ENCODE measurements at places on chromosomes 6 and 20.
A peak's percentile ranks its signal among the peaks of the same experiment; 100 is the strongest.

DNA sequence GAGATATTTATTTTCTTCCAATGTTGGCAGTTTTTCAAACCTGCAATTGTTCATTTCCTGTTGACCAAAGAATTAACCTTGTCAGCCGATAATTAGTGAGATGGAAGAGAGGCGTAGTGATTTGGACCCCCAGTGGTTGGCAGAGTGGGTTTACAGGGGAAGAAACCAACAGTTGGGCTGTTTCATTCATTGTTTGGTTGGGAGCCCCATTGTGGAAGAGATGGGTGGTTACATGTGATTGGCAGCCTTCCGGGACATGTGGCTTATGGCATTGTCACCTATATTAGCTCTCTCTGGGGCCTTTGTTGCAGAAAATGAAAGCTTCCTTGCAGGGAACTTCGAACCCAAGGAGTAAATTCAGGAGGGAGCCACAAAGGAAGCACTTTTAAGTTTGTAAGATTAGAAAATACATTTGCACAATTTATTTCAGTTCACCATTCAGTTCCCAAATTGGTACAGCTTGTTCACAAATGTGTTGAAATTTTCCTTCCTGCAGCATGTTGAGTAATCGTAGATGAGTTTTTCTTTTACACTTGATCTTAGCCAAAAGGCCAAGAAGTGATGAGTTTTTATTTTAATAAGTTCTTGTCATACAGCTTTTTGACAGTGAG lies 50.3 kb upstream of the CDKAL1 start:
- DNase-seq = no peak

DNA sequence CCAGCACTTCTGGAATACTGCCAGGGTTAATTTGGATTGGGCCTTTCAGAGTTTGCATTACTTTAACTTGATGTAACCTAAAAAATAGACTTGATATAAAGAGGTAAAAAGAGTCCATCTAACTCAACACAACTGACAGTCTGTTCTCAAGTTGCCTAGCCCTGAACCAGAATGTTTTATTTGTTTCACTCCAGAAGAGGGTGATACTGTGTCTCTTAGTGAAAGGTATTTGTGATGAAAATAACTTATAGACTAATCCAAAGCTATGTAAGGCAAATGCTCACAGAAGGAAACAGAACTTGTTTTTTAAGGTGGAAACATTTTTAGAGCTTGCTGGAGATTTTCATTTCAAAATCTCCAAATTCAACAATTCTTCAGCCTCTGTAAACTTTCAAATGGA lies 469.1 kb upstream of the RUNX2 start:
- DNase-seq = no peak

GRCh38 chr20:9172851-9173250 lies 104.0 kb downstream of the PLCB4 start:
- no peak for DNase-seq

DNA sequence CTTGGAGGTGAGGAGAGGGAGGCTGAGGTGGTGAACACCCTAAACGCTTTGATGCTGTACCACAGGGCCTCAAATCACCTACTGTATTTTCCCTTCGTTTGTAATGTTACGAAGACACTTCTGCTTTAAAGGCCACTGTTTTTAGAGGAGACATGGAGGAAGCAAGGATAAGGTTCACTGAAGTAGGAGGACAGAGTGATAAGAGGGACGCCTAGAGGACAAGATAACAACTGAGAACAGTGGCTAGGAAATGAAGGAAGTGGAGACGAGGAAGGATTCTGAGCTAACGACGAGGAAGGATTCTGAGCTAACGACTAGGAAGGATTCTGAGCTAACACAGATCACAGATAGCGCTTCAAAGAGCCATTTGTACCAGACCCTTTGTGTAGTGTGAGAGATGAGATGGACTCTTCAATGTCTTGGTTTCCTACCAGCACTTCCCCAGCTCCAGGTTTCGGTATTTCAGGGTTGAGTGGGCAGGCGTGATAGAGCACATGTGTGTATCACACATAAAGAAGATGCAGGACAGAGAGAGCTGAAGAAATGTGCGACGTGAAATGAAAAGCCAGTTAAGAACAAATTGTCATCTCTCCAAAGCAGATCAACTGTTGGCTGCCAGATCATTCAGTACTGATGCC lies 7.5 kb downstream of the SF3B5 start:
- no peak for DNase-seq

- DNase-seq = no peak
Observed at GRCh38 chr6:158863646-158864045, 44.5 kb upstream of the EZR start.

GRCh38 chr20:56352345-56353055 lies 6.3 kb upstream of the FAM210B start:
- no peak for DNase-seq

DNA sequence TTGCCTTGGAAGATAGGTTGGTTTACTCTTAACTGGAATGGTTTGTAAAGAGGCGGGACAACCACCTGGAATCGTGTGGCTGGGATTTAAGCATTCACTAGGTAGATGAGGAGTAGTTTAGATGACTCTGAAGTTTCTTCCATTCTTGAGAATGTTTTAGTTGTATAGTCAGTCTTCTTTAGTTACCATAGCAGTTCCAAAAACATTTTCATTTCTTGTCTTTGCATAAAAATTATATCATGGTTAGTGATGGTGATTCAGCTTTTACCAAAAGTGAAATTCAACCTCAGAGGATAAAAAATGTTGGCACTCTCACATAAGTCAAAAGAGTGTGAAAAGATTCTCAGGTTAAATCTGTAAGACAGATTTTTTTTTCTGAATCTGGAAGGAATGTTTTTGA lies 70.3 kb downstream of the SMAP1 start:
- DNase-seq = no peak

GRCh38 chr6:1498491-1499113 lies 109.2 kb downstream of the FOXF2 start:
- DNase-seq = no peak

- DNase-seq = no peak
Observed at GRCh38 chr6:99369533-99369932, 20.1 kb upstream of the FAXC start.

DNA sequence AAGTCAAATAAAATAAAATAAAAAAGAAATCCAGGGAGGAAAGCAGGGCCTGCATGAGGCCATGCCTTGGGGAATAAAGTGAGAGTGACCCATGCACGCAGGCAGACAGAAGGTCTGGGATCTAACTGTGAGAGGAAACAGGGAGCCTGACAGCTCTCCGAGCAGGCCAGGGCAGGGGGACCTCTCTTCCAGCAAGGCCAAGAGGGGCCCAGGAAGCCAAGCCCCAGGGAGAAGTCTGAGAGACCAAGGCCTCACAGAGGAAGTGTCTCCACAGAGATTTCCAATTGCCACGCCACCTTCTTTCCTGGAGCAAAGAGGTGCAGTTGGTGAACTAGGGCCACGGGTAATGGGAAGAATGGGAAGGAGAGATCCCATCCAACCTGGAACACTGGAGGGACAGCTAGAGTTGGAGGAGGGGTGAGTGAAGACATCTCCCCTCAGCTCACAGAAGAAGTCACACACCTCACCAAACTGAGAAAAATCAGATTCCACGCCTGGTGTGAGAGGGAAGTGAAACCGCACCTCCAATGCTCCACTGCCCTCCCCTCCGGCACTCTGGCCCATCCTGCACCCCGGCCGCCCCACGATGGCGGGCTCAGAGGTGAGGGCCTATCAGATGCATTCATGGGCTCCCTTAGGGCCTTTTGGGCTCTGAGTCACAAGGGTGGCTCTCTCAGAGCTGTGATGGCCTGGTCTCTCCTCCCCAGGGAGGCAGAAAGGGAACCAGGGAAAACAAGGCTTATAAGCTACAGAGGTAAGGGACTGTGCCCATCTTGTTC lies 25.1 kb upstream of the TAF8 start:
- DNase-seq = peak; percentile 75

GRCh38 chr6:4611429-4612129 lies 164.6 kb upstream of the CDYL start:
- no peak for DNase-seq

DNA sequence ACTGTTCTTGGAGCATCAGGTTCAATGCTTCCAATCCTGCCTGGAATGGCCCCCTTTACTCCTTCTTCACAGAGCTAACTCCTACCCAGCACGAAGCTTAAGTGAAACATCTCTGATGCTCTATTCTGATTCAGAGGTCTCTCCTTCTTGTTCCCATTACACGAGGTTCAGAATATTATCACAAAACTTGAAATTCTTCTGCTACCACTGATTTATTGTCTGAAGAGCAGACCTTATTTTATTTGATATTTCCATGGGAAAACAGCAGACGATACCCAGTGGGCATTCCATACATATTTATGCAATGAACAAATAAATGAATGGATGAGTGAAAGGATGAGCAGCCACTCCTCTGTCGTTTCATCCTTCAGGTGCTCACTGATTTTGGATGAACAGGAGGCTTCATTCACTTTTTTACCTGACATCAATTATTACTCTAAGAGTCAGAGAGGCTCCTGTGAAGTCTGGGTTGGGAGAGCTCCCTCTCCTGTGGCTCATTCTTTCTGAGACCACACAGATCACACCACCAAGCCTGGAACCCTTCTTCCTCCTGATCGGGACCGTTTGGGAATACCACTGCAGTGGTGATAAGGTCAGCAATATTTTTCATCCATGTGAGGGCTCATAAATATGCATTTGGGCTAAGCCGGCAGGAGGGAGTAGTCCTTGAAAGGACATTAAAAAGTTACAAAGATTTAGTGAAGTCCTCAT lies 25.8 kb downstream of the SMLR1 start:
- DNase-seq = no peak

- DNase-seq = no peak
Observed at GRCh38 chr6:150346346-150346745, 22.5 kb upstream of the IYD start.

DNA sequence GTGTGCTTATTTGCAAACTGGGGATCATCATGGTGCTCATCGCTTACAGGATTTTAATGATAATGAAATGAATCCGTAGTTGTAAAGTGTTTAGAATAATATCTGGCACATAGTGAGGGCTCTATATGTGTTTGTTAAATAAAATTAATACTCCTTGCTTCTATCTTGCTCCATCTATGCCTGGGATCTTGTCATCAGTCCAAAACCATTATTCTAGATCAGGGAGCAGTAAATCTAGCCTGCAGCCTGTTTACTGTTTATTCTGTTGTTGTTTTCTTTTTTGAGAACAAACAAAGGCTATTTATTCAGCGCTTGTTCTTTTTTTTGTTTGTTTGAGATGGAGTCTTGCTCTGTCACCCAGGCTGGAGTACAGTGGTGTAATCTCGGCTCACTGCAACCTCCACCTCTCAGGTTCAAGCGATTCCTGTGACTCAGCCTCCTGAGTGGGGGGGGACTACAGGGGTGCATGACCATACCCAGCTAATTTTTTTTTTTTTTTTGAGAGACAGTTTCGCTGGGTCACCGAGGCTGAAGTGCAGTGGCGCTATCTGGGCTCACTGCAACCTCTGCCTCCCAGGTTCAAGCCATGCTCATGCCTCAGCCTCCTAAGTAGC lies 8.1 kb downstream of the ACOT8 start:
- no peak for DNase-seq

- no peak for DNase-seq
Observed at GRCh38 chr20:59676851-59677182, 72.5 kb downstream of the PHACTR3 start.

GRCh38 chr6:3422435-3423070 lies 34.3 kb downstream of the SLC22A23 start:
- no peak for DNase-seq

GRCh38 chr6:103114582-103114981 lies 1721.1 kb downstream of the GRIK2 start:
- DNase-seq = no peak

- DNase-seq = peak; percentile 29
Observed at GRCh38 chr20:3714092-3714491, 1.7 kb upstream of the SIGLEC1 start.

DNA sequence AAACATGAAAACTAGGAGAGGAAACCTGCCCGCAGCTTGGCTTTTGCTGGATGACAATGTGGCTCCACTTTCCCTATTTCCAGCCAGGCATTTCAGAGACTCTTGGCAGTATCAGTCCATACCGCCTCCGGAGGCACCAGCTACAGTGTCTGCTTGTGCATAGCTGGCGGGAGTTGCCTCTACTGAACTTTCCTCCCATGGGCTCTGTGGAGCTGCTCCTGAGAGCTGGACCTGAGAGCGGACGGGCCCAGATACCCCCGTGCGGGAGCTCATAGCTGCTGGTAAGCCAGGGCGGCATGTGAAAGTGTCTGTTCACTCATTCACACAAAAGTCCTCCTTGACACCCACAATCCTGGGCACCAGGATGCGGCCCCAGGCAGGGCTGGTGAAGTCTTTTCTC lies 130.3 kb upstream of the PMEPA1 start:
- DNase-seq = no peak

GRCh38 chr6:16205377-16206144 lies 32.8 kb upstream of the GMPR start:
- peak; percentile 36 for DNase-seq

DNA sequence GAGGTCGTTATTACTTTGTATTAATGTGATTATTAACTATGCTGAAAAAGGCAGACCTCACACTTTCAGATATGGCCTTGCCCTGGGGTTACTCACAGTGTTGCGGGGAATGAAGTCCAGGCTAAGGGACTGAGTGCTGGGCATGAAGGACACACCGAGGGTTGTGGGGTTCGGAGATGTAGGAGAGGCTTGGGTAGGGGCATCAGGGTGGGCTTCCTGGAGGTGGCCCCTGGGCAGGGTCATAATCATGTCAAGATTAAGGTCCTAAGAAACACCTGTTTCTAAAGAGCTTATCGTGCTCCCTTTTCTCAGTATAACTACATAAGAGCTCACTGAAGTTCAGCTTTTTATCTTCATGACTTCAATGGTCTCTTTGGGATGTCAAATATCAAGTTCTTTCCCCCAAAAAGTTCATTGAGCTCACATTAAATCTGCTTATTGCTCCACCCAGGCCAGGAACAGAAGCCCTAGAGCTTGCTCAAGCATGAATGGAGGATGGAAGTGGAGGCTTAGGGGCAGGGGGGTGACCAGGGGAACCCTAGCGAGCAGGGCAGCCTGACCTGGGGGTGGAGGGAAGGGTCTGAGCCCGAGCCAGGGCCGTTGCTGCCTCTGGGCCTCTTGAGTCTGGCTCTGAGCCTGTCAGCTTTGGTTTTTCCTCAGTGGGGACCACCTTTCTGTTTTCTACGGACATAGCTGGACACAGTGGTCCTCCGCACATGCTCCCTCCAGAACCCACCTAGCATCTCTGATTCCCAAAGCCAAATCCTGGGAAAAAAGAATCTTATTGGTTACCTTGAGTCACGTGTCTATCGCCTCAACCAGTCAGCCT lies 37.3 kb upstream of the TGM2 start:
- DNase-seq = no peak

DNA sequence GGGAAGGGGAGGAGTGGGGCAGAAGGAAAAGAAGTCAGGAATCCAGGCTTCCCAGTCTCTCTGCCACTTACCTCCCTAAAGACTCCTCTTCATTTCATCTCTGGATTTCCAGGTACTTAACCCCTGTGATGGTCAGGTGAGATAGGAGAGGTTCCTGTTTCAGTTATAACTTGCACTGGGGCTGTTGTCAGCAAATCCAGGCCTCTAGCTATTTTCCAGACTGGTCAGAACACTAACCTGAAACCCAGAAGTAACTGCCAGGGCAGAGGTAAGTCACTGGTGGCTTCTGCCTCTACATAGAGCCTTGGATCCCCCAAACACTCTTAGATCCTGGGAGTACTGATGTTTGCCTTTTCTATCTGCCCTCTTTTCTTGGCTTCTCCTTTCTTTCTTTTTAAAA lies 233.5 kb upstream of the TAB2 start:
- DNase-seq = no peak

GRCh38 chr6:41429506-41430504 lies 94.4 kb downstream of the NCR2 start:
- no peak for DNase-seq

GRCh38 chr6:152954443-152954842 lies 28.4 kb downstream of the FBXO5 start:
- no peak for DNase-seq

GRCh38 chr20:58720890-58721289 lies 28.3 kb downstream of the NPEPL1 start:
- no peak for DNase-seq

GRCh38 chr6:37024656-37025337 lies 19.3 kb downstream of the FGD2 start:
- DNase-seq = no peak

Measured in CD4-positive, alpha-beta T cell treated with Interleukin-15 for 1 hour (primary cell).